ENCODE measurements at places on chromosomes 3 and 15.

GRCh38 chr3:97575742-97576141, 188.8 kb upstream of the ARL6 start:
- no peak for DNase-seq

- no peak for DNase-seq
Observed at GRCh38 chr3:125381314-125381713, 6.2 kb upstream of the ZNF148 start.

GRCh38 chr3:68996356-68996995, 17.0 kb downstream of the EOGT start:
- DNase-seq = no peak

GRCh38 chr3:38702231-38702630, 52.7 kb upstream of the SCN5A start:
- DNase-seq = no peak

DNA sequence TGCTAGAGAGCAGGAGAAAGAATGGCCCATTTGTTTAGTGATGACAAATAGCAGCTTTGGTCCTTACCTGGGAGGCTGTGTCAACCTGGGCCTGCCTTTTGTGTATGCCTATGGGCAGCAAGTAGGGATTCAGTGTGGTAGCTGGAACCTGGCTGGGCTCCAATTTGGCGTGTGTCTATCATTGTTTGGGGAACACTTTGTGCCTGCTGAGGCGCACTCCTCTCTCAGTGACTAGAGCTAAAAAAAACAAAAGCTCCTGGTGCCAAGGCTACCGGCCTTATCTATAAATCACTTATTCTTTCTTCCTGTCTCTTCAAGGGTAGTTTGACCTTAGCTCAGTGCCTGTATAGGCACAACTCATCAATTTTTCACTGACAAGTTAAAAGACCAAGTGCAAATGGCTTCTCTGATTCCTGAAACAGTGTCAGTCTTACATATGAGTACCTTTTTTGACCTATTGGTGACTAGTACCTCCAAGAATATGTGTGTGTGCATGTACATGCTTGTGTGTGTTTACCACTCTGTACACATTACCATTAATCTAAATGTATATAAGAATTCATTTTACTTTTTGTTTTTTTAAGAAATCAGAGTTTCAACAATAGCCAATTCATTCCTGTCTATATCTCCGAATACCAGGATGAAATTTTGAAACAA, 54.6 kb downstream of the GMNC start:
- peak; percentile 89 for DNase-seq

DNA sequence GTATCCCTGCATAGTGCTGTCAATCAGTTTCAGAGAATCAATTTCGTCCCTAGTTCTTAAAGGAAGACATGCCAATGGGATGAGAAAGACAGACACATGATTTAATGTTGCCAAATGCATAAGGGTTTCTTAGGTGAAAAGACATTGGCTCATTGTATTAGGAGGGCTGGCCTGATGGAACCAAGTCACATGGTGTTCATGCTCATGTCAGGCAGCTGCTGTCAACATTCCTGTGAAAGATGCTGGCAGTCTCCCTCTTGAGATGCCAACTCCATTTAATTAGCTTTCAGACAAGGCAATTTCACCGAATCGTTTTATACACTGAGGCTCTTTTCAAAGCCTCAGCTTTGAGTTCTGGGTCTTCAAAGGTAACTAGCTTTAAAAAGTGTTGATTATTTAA, 16.1 kb upstream of the IL1RAP start:
- DNase-seq = no peak

DNA sequence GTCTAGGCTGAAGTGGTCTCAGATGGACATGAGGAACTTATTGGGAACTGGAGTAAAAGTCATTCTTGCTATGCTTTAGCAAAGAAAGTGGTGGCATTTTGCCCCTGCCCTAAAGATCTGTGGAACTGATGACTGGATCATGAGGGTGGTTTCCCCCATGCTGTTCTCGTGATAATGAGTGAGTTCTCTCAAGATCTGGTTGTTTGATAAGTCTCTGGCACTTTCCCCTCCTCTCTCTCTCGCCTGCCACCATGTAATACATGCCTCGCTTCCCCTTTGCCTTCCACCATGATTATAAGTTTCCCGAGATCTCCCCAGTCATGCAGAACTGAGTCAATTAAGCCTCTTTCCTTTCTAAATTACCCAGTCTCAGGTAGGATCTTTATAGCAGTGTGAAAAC, 11.5 kb upstream of the MLF1 start:
- DNase-seq = no peak

DNA sequence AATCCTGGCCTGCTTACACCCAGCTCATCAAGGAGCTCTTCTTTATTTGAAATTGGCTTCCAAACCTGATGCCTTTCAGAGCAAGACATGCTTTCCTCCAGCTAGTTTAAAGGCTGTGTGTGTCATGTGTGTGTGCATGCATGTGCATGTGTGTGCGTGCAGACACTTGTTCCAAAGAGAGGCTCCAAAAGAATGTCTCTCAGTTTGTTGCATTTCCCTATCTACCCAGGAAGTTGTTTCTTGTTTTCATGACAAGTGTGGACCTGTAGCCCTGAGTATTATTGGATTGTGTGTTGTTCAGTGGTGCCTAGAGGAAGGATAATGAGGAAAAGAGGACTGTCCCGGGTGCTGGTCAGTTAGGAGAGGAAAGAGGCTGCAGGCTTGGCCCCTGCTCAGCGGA, 240.0 kb downstream of the THSD4 start:
- no peak for DNase-seq

- DNase-seq = no peak
Observed at GRCh38 chr3:31237887-31238286, 294.8 kb upstream of the STT3B start.

DNA sequence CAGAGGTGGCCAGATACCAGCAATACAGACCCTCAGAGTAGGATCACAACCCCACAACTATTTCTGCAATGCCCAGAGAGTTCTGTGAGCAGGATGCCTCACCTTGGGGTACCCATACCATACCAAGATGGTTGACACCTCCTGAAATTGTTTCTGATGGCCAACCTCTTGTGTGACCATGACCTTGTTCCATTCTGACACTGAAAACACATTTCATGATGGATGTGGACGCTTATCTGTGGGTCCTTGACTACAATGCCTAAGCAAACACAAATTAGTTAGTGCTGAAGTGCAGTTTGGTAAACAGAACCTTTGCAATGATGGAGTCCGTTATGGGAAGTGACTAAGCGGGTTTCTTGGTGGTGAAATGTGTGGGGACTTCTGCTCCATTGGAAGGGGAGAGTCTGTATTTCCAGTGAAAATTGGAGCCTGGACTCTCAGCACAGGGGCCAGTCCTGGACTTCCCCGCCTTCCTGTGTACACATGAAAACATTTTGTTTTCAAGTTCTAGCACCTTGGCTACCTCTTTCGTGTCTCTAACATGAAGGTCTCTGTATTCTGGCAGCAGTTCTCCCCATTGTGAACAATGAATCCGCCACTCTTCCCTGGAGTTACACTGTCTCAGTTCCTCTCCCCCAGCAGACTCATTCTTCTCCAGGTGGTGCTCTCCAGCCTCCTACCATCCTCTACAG, 106.2 kb downstream of the XXYLT1 start:
- no peak for DNase-seq

DNA sequence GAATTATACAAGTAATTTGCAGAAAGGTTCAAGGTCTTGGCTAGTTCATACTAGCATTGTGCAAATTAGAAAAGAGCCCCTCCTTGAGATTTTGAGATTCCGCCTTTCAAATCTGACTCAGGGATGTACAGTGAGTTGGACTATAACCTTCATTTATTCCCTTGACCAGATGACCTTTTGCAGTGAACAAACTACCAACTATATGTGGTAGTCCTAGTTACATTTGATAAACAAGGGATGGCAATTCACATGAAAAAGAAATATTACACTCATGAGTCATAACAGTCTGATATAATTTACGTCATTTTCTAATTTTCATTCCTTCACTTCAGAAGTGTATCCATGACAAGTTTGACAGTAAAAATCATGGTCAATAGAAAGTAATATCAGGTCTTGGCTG, 860.4 kb downstream of the ROBO1 start:
- DNase-seq = no peak

All from ovary (tissue), 10 donors.